Central memory CD4-positive, alpha-beta T cell (primary cell): ENCODE measurements at places on chromosomes 3 and 15.

- DNase-seq: no peak
These were observed at the start of gene ACAN for GRCh38 chr15:88803241-88803919. Gene ACAN (plus strand): TSS chr15:88803436. CDS start chr15:88836207, 32,771 bp downstream.

DNA sequence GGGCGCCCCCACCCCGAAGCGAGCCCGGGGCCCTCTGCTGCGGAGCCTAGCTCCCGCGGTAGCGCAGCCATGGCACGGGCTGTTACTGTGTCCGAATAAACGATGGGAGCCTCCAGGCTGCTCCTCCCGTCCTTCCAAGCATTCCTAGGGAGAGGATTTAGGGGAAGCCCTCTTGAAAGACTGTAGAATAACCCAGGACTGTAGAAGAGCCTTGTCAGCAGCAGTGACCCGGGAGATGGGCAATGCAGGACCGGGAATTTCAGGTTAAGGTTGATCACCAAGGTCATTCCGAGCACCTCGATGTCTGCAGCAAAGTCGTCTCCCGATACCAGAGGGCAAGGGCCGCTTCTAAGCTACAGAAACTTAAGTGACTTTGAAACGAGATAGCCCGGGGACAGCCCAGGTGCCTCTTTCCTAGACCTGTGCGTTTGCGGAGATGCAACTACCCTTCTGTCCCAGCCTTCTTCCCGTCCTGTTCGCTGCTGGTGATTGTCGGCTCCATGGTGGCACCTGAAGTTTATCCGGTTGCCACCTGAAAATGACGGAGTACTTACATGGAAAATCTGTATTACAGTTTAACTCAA is 753 bp upstream of the MYO5A start:
- no peak for DNase-seq

DNA sequence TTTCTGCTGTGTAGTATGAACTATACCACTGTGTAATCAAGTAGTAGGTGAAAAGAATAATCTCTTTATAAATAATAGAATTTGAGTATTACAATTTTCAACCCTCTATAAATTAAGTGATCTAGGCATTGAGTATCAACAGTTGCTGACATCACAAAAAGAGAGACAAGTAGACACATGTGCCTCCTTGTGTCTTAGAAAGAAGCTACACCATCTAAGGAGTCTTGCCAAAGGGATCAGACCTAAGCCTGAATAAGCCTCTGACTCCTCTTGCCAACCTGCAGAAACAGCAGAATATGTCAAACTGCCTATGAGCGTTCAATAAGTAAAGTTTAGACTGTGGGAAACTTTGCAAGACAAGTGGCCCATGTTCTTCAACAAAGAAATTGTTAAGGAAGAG is 5.8 kb upstream of the MTMR10 start:
- no peak for DNase-seq

- peak; percentile 41 for DNase-seq
These were observed 18.4 kb downstream of the CCK start for GRCh38 chr3:42247576-42248027.

GRCh38 chr15:29127506-29128430 is 141.9 kb downstream of the NSMCE3 start:
- no peak for DNase-seq

DNA sequence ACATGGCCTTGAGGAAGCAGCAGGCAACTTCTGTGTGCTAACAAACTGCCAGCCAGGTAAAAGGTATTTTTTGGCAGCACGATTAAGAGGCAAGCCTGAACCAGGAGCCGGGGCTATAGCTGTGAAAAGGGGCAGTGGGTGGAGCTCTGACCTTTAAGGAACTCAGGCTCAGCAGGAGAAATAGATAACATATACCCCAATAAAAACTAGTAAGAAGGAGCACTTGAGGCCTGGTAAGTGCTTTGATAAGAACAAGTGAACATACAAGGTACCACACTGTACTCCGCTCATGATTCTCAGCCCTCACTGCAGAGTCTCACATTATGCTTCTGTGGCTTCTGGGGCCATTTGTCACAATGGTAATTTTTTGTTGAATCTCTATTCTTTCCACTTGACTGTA is 5.4 kb downstream of the FYCO1 start:
- DNase-seq: no peak

DNA sequence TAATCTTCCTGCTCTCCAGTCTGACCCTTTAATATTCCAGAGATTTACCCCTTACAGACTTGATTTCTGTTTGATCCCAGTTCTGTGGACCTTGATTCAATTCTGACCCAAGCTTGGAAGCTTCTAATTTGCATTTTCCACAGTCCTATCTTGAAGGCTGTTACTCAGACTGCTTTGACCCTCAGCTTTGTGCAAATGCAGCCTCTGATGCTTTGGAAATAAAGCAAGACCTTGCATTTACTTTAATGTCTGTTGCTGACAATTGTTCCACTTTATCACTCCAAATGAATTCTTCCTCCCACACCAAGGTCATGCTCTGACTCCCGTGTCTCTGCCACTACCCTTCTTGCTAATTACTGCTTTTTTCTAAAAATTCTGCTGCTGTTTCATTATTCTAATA is 886.0 kb downstream of the TUSC7 start:
- DNase-seq: no peak

- DNase-seq: no peak
These were observed 9.1 kb upstream of the ARHGEF3 start for GRCh38 chr3:56810577-56811545.

DNA sequence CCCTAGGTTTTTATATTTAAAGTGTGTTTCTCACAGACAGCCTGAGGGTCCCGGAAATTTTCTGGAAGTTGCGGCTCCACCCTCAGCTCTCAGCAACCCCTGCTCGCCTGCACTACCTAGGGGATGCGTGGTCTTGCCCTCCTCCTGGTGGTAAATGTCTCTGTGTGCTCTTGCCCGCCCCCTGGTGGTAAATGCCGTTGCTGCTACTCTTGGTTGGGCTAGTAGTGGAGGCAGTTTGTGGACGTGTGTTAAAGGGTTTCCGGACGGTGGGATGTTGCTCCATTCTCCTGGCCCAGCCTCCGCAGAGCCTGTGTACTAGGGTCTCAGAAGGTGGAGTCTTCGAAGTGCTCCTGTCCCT is 27.4 kb downstream of the STOML1 start:
- peak; percentile 78 for DNase-seq

GRCh38 chr15:67865331-67865730 is 25.5 kb upstream of the RNU6-1 start:
- DNase-seq: no peak

DNA sequence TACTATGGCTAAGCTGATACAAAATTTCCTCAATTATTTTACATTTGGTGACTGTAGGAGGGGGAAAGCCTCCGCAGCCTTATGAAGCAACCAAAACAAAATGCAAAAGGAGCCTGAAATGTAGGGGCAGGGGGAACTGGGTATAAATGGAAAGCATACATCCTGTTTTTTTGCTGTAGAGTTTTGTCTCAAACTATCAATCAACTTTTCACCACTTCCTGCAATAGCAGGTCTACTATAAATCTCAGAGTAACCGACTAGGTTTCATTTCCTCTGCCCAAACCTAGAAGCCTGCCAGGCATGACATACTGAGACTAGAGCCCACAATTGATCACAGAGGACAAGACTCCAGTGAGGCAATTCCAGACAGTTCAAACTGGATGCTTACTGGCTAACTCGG is 91.3 kb downstream of the SHQ1 start:
- DNase-seq: peak; percentile 72

DNA sequence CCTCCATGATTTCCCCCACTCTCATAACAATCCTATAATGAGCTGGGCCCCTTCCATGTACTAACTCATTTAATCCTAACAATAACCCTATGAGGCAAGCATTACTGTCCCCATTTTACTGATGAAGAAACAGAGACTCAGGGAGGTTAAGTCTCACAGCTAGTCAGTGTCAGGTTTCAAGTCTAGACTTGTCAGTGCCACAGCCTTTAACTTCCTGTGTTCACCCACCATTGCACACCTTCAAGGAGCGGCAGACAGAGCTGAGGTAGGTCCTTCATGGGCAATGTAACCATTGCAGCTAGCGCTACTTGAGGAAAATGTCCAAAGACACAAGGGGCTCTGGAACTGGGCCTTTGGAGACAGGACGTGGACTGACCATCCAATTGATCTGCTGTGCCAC is 105.8 kb upstream of the CTNNB1 start:
- no peak for DNase-seq

GRCh38 chr3:71629289-71629688 is 45.8 kb upstream of the FOXP1 start:
- DNase-seq: no peak

DNA sequence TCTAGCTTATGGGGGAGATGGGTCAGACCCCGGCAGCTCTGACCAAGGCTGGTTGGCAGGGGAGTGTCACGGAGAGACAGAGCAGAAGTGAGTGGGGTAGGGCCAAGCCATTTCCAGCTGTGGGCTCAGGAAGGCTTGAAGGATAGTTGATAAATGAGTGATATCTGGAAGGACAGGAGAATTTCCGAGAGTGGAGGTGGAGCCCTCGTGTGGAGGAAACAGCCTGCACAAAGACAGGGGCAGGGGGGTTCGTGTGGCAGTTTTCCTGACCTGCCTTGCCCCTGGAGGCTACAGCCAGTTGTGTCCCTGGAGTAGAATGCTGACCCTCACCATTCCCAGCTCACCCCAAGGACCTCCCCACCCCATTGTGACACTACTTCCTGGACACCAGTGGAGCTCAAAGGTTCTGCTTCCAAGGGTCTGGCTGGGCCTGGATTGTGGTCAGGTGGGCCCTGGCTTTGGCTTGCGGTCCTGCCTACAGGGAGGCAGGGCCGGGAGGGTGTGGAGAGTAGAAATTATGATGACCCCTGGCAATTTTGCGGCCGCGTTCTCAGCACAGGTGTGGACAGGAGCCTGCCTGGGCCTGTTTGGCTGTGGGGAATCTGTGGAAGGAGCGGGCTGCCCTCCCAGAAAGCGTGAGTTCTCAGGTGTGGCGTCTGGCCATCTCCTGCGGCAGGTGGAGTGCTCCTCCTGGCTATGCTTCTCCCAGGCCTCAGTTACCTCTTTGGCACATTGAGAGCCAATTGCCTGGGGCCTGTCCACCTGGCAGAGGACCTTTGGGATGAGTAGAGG is at the start of gene SLC22A14:
Gene SLC22A14 (plus strand): TSS at position 400 of the 792 bp plus-strand sequence. CDS start 23,733 bp downstream, outside the sequence.
- DNase-seq: no peak

DNA sequence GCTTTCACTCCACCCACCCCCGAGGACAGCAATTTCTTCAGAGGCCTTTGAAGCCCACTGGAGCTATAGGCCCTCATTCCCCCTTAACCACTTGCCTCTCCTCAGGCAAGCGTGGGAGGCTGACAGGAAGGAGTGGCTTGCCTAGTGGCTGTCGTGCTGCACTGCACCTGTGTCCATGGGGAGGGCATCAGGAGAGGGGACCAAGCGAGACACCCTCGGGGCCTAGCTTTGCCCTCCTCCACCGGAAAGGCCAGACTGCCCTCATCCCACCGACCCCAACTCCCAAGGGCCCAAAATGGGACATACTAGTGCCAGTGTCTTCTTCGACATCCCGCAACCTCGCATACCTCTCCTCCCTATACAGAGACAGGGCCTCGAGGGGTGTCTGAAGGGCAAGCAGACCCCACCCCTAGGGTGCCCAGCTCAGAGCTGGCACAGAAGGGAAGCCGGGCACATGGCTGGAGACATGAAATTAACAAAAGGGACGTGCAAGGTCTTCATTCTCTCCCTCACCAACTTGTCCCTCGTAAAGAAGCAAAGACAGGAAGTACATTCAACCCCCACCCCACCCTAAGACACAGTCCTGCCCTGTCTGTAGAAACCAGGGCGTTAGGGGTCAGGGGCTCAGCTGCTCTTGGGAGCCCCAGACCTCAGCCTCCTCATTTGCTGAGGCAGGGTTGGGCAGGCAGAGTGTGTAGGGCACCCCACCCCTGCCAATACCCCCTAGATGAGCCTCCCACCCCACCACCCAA is 24.3 kb downstream of the VIPR1 start:
- DNase-seq: peak; percentile 41

DNA sequence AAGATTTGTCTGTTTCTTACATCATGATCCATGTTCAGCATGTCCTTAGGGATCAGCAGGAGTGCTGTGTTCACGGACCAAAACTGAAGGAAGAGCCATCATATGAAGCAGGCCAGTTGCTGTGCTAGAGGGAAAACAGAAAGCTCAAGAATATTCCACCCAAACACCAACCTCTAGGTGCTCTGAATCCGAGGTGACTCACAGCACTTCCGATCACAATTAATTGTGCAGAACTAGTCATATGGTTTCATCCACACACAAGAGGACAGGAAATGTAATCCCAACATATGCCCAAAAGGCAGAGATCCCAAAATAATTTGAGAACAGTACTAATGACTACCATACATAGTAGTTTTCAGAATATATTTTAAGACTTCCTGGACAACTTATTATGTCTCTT is 257.9 kb upstream of the KCNH8 start:
- no peak for DNase-seq

GRCh38 chr3:136262559-136262958 is 12.4 kb downstream of the PCCB start:
- no peak for DNase-seq

DNA sequence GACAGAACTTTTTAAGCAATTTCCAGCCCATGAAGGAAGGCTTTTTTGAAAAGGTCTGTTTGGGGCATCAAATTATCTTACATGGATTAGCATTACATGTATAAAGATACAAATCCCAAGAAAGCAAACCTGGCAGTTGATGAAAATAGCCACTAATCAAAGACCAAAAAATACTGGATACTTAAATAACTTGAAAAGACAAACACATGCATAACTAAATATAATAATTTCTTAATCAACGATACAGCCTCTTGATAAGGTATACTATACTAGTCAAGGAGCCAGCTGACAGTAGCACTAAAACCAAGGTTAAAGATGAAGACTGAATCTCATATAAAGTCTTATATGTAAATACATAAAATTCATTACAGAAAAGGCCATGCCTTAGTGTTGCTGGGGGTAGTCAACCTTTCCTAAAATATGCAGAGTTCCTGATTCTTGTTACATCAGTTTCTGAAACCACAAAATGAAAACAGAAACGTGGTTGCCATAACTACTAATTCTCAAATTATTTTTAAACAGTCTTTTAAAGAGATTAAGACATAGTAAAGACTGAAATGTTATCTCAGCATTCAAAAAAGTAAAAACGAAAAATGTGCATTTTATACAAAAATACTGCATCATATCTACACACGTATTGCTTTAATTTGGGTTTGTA is 2.0 kb downstream of the ANKRD28 start:
- peak; percentile 57 for DNase-seq

DNA sequence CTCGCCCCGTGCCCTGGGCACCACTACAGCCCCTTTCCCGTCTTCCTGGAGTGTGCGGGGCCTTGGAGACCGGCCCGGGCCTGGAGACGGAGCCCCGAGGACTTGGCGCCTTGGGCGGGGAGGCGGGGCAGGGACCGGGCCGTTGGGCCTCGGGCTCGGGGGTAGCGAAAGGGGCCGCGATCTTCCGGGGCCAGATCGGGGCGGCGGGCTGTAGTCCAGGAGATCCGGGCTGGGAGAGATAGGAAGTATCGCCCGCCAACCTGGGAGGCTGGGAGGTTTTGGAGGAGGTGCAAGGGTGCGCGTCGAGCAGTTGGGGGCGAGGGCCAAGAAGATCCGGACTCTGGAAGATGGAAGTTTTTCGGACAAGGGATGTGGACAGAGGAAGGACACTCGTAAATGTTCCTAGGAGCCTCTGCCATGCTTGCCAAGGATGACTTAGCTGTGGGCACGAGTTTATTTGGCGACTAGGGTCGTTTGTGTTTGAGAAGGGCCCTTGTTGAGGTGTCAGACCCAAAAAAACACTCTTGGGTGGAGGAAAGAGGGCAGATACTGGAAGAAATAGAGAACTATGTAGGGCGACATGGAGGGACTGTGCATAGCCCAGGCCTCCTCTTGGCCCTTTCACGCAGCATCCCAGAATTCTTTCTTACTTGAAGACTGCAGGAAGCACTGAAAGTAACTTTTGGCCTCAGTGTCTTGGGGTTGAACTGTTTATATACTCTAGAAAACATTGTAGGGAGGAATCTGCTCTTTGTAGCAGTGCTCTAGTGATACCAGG is 712 bp downstream of the RTF1 start:
- DNase-seq: no peak

- DNase-seq: no peak
These were observed 34.6 kb upstream of the ARPIN start for GRCh38 chr15:89947385-89947784.
